ENCODE measurements at places on chromosomes 7 and 10.
A peak's percentile ranks its signal among the peaks of the same experiment; 100 is the strongest.

- DNase-seq, result no peak
Measured at GRCh38 chr7:54701982-54702381, 57.0 kb downstream of the SEC61G start.

DNA sequence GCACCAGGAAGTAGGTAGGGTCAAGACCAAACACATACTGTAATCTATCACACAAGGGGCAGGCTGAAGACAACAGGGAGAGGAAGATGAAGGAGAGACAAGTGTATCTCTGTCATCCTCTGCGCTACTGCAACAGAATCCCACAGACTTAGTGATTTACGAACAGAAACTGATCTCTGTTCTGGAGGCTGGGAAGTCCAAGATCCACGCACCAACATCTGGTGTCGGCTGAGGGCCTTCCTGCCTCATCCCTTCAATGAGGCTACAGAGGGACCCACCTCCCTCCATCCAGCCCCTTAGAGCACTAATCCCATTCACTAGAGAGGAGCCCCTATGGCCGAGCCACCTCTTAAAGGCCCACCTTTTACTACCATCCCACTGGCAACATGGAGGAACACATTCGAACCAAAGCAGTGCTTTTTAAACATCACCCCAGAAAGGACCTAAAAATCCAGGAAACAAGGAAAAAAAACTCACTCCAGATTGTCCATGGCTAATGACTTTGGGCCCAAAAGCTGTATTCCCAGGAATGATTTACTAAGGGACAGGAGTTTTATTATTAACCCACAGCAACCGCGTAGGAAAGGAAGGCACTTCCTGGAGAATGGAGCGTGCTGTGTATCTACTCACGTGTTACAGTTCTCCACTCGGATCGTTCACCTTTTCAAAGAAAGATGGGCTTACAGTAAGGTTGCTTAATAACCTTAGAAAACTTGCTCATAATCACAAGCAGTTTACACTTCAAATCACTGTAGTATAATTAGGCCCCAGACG is 4.2 kb downstream of the BNIP3 start:
- no peak for DNase-seq

DNA sequence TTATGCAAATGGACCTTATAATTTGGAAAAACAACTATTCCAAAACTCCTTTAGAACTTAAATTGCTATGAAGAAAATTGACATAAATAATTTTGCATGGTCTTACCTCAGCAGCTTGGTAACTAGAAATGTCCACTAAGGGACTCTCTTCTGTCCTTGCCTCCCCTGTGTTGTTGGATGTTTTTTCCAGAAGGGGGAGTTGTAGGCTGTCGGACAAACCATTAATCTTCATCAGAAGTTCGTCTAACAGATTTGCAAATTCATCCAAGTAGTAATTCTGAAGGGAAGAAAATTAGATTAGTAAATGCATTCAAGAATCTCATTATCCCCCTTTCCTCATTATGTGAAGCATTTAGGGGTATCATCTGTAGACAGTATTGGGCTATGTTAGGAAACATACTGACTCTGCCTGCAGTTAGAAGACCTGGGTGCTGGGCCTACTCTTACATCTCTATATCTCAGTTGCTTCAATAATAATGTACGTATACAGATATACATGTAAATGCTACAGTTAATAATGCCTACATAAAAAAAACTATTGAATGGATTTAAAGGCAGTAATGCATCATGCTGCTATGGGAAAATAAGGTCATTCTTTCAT is 155.6 kb downstream of the PKD1L1 start:
- DNase-seq, result no peak

- DNase-seq, result no peak
Measured at GRCh38 chr10:20110125-20111100, 294.2 kb downstream of the PLXDC2 start.

- no peak for DNase-seq
Measured at GRCh38 chr10:7045891-7046599, 364.8 kb downstream of the SFMBT2 start.

DNA sequence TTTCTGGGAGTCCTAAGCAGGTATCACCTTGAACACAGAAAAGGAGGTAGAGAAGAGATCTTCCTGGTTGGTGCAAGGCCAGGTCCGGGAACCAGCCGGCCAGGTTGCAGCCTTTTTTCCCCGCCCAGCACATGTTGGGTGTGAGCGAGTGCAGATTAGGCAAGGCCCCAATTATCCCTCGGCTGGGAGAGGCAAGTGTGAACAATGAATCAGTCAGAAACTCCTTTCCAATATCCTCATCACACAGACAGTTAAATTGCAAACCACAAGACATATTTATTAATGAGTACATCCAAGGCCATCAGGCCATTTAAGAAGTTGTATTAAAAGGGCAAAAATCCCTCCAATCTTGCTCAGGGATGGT is 115.0 kb upstream of the AFAP1L2 start:
- peak; percentile 66 for DNase-seq

DNA sequence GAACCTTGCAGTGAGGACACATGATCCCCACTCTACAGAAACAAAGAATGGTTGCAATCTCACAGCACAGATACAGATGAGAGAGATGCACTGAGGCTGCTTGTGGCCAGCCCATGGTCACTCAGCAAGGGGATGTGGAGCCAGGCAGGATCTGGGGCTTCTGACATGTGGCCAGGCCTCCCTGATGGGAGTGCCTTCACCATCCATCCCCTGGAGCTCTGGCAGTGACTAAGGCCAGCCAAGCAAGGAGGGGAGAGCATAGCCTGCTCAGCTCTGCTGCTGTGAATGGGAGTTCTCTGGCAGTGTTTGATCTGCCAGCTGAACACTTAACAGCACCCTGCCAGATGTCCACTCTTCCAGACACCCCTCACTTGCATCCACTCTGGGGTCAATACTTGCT is 19.8 kb downstream of the C10orf71 start:
- DNase-seq, result no peak

DNA sequence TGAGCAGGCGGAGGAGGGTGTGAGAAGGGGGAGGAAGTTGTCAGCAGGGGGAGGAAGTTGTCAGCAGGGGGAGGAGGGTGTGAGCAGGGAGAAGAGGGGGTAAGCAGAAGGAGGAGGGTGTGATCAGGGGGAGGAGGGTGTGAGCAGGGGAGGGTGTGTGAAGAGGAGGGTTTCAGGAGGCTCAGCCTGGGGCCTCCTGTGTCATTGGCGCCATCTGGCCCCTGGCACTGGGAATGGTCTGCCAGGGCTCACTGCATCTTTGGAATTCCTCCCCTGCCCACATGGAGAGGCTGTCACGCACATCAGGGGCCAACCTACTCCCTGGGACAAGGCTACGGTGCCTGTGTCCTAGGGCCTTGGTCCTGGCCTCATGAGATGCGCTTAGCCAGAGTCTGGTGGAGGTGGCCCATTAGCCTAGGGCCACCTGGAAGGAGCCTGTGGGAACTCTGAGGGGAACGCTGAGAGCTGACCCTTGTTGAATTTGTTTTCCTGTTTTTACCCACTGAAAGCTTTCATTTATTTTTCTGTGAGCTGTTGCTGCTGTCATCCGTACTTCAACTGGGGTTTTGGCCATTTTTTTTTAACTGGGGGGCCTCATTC is 18.0 kb downstream of the CAMK2B start:
- peak; percentile 69 for DNase-seq

DNA sequence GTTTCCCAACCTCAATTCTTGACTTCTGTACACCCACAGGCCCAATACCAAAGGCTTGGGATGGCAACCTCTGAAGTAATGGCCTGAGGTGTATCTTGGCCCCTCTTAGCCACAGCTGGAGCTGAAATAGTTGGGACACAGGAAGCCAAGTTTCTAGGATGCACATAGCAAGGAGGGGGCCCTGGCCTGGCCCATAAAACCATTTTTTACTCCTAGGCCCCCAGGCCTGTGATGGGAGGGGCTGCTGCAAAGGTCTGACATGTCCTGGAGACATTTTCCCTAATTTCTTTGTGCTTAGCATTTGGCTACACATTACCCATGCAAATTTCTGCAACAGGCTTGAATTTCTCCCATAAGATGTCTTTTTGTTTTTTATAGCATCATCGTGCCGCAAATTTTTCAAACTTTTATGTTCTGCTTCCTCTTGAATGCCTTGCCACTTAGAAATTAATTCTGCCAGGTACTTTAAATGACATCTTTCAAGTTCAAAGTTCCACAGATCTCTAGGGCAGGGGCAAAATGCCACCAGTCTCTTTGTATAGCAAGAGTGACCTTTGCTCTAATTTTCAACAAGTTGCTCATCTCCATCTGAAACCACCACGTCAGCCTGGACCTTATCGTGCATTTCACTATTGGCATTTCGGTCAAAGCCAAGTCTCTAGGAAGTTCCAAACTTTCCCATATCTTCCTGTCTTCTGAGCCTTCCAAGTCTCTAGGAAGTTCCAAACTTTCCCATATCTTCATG is 490.8 kb downstream of the IPMK start:
- no peak for DNase-seq

- no peak for DNase-seq
Measured at GRCh38 chr10:12649012-12649584, 299.8 kb downstream of the CAMK1D start.

DNA sequence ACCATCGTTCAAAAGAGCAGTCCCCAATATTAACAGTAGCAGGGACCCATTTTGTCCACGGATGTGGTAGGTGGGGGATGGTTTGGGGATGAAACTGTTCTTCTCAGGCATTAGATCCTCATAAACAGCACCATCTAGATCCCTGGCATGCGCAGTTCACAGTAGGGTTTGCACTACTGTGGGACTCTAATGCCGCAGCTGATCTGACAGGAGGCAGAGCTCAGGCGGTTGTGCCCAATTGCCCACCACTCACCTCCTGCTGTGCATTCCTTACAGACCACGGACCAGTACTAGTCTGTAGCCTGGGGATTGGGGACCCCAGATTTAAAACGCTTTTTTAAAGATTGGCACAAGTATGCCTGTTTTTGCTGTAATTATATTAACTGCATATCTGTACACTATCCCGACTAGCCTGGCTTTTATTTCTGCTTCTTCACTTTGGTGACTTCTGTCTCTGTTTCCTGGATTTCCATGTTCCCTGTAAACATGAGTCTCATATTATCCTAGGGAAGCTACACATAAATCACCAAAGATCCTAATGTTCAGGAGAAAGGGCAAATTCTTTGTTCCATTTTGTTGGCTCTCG is 163.3 kb upstream of the AKR1E2 start:
- no peak for DNase-seq

- no peak for DNase-seq
Measured at GRCh38 chr10:95330966-95331453, 40.2 kb upstream of the PDLIM1 start.

DNA sequence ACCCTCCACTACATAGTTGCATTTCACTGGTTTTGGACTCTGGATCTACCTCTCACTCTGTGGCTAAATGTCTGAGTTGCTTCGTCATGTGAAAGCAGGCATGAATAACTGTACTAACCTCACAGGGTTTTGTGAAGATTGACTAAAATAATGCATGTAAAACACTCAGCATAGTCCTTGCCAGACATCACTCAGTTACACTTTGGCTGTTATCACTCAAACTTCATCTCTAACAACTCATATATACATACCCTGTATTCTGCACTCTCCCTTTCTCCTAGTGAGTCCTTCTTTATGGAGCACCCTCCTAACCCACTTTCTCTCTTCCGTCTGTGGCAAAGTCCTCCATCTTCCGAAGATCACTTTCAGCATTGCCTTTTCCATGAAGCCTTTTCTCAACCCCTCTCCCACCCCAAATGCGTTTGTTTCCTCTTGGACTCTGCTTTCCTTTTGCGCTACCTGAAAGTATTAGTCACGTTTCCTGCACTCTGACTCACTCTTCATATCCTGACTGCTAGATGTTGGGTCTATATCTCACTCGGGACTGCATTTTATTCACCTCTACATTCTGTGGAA is 72.6 kb downstream of the OSBPL3 start:
- no peak for DNase-seq

DNA sequence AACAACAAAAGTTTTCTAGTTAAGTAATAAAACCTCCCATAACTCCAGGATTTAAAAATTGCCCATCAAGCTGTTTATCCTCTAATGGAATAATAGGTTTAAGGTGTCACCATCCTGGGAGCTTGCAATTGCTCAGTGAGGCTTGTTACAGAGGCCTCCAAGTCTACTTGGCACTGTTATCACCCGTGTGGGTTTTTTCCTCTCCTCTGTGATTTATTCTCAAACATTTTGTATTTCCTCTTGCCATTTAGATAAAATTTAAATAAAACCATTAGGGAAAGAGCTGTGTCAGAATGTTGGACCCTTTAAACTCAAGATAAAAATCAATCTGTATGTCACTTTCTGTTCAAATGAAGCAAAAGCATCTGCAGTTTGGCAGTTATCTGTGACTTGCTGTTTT is 202.6 kb downstream of the GALNT17 start:
- no peak for DNase-seq

- DNase-seq, result no peak
Measured at GRCh38 chr7:44222074-44222473, 21.3 kb downstream of the YKT6 start.

GRCh38 chr7:134643131-134643530 is 3.5 kb upstream of the BPGM start:
- DNase-seq, result no peak

DNA sequence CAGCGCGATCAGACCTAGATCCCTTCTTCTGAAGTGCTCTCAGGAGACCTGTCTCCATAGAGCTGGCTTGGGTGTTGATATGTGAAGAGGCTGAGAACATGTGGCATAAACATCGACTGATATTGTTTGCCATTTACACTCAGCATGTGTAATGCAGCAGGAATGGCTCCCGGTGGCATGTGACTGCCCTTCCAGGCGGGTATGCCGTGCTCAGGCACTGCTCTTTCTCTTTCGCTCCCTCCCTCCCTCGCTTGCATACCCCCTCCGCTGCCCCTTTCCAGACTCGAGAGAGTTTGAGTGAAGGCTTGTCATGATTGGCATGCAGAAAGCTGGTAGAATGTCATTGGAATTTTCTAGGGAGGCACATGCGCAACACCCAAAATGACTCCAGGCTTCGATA is 107.3 kb upstream of the PDCD4 start:
- DNase-seq, result no peak

DNA sequence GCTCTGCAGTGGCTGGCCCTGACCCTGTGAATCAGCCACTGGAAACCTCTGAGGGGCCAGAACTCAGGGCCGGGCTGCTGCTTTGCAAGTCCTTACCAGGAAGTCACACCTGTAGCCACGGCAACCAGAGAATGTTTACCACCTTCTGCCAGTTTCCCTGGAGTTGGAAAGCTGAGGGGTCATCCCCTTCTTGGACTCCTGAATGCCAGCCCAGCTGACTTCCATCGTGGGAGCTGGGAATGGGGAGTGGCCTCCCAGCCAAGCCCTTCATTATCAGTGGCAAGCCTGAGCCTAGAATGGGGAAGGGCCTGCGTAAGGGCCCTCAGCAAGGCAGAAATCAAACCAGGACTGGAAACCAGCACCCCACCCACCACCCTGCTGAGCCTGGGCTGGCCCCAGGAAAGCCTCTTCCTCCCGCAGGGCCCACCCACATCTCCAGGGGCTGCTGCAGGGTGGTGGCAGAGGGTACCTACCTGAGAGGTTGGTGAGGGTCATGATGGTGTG is 6.5 kb upstream of the CRHR2 start:
- no peak for DNase-seq

Measured in T47D (cell line).